ENCODE measurements at places on chromosomes 13 and 19.

DNA sequence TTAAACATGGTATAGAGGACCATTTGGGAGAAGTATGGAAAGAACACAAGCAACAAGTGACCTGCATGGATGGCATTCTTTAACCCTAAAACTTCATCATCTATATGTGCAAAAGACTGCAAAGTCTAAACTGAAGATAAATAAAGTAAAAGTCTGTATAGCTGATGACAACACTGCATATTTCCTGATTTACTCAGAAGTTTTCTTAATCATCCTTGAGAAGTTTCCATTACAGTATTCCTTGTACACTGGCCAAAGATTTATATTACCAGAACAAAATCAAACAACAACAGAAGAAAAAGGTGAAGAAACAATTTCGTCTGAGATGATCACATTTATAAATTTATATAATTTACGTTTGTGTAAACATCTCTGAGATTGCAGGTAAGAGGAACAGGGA lies 805.7 kb downstream of the PCDH9 start:
- DNase-seq, result no peak

DNA sequence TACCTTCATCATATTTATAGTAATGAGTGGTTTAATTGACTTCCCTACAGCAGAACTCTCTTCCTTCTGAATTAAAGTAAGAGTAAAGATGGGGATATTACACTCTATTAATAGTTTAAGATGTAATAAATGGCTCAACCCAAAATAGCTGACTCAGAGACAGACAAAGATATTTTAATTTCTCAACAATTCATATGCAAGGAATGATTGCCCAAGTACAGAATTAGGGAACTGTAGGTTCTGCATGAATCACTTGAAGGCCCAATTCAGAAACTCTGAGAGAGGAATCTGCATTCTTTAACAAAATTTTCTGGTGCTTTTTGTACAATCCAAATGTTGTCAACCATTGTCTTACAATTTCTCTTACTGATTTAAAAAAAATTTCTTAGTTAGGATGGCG lies 42.9 kb upstream of the PCDH9 start:
- DNase-seq, result no peak

- no peak for DNase-seq
These were observed 145.8 kb downstream of the TM9SF2 start for GRCh38 chr13:99646866-99647595.

GRCh38 chr19:54606891-54607784 lies 13.7 kb downstream of the LILRA1 start:
- DNase-seq, result no peak

DNA sequence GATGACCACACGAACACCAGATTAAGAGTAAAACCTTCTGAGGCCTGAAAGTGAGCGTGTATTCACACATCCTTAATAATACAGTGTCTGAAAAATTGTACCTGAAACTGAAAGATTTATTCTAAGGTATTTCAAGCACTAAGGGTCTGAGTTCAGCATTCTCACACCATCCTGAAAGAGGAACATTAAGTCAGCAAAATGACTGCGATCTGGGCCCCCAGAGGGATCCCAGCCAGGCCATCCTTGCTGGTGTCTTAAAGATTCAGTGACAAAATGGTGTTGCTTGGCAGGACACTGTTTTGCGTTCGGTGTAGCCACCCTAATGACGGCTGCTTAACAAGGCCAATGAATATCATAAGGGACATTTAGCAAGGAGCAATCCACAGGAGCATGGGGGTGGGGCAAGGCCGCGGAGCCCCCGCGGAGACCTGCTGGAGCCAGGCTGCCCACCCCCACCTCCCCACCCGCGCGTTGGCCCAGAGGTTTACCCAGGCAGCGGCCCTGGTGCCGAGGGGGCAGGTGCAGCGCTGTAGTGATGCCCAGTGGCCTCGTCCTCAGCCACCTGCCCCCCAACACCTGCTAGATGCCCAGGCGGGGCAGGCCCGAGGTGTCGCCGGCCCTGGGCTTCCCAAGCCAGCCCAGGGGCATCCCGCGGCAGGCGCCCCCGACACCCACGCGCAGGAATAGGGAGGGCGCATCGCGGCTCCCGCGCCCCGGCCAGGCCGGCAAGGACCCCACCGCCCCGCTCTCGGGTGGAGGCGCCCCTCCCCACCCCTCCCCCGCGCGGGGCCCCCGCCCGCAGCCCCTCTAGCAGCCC lies 742 bp downstream of the NALCN start:
- no peak for DNase-seq

- DNase-seq, result no peak
These were observed 87.9 kb downstream of the URI1 start for GRCh38 chr19:30029721-30030510.

DNA sequence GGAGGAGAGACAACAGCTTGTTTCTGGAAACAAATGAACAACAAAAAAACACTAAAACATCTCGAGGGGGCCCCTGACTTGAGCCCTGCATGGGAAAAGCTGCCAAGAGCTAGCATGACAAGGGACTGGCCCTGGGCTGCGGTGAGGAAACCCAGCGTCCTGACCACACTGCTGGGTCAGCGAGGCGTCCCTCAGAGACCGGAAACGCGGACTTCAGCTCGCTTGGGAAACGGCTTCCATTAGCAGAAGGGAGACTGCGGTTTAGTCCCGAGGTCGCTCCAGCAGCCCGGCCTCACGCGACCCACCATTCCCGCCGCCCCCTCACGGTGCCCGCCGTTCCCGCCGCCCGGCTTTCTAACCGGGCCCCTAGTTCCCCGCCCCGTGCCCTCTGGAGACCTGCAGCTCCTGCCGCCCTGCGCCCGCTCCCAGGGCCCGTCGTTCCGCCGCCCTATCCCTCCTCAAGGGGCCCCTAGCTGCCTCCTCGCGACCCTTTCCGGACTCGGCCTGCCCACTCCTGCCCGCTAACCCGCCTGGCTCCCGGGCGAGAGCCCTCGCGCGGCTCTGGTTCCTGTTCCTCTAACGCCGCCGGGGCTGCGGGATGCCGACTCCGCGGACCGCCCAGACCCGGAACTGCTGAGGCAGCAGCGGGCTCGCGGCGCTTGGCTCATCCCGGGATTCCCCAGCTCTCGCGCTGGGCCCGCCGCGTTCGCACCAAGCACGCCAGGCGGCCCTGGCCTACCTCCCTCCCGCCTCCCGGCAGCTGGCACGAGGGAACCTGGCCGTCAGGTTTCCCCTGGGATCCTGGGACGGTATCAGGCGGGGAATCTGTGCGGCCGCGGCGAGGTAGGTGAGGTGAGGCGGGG lies at the start of gene CCDC122:
Gene CCDC122 (minus strand): TSS at position 849 of the 863 bp plus-strand sequence. CDS start 10,364 bp downstream, outside the sequence.
- peak; percentile 70 for DNase-seq

DNA sequence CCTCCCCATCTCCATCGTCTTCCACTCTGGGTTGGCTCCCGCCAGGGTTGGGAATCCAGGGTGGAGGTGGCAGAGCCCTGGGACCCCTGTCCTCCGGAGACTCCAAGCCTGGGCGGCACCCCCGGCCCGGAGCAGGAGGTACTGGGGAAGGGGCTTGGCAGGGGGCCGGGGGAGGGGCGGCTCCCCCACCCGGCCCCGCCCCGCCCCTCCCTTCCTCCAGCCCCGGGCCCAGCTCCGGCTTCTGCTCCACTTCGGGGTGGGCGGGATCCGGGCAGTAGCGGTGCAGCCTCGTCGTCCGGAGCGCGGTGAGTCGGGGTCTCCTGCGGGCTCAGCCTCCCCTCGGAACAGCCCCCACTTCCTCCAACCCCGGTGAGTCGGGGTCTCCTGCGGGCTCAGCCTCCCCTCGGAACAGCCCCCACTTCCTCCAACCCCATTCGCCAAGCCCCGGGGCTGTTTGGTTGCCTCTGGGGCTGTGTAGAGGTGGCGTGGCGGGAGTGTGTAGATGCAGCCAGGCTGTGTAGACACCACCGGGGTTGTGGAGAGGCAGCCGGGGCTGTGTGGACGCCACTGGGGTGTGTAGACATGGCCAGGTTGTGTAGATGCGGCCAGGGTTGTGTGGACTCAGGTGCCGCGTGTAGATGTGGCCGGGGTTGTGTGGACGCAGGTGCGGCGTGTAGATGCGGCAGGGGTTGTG lies at the start of gene TMPRSS9:
Gene TMPRSS9 (plus strand): TSS at position 274 of the 694 bp plus-strand sequence. CDS start 29,521 bp downstream, outside the sequence.
- DNase-seq, result no peak

- no peak for DNase-seq
These were observed 36.8 kb upstream of the TPM4 start for GRCh38 chr19:16039545-16039944.

DNA sequence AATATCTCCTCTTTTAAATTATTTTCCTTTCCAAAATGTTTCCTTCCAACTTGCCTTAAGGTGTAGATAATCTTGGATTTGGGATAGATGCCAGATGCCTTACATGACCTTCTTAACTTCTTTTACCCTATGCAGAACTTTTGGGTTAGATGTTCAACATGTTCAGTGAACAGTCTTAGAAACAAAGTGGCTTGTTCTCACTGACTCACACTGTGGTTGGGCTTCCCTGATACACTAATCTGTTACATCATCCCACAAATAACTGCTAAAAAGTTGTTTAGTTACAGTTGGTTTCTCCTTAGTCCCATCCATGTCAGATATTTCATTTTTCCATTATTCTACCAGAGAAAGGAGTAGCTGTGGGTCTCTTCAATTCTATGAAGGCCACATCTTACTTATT lies 2638.2 kb downstream of the PCDH9 start:
- no peak for DNase-seq

GRCh38 chr19:12789098-12789903 lies 2.0 kb upstream of the JUNB start:
- peak; percentile 41 for DNase-seq

DNA sequence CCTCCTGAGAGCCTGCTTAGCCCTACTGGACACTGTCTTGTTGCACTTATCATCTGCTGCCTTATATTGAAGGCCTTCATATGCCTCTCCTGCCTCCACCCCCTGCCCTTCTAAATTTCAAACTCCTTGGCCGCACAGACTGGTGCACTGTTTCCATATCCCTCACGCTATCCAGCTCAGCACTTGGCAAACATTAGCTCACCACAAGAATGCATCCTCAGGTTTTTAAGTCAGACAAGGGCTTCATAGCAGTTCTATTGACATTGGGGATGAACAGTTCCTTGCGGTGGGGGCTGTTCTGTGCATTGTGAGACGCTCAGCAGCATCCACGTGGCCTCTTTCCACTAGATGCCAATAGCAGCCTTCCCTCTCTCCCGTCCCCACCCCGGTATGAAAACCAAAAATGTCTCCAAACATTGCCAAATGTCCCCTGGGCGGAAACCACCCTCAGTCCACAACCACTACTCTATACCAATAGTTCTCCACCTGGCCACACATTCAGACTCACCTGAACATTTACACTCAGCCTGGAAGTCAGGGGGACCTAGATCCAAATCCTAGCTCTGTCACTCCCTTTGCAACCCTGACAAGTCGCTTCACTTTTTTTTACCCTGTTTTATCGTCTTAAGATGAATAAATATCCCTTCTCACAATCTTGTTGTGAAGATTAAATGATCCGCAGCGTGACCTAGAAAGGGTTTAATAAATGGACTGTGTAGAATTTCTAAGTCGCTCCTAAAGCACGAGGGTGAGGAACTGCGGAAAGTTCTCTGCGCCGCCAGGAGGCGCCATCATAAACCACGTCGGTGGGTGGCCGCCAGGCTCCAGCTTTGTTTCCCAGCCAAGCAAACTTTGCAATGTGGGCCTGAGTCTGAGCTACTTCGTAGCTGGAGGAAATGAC lies 3.6 kb upstream of the CEACAM3 start:
- DNase-seq, result peak; percentile 31

DNA sequence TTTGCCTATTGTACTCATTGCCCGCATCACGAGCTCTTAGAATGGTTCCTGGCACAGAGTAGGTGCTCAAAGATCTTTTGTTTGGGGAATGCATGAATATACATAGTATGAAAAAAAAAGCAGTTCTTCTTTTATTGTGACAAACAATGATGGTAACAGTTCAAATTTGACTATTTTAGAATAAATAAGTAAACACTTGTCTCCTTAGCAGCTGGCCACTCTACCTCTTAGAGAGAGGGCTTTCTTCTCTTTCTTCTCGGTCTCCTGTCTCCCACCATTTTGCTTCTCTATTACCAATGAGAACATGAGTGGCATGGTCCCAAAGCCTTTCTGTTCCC lies 639 bp upstream of the SLAIN1 start:
- no peak for DNase-seq

- DNase-seq, result no peak
These were observed 2.4 kb downstream of the SLC8A2 start for GRCh38 chr19:47469363-47469700.

GRCh38 chr19:679418-680286 lies 3.5 kb downstream of the FSTL3 start:
- no peak for DNase-seq

DNA sequence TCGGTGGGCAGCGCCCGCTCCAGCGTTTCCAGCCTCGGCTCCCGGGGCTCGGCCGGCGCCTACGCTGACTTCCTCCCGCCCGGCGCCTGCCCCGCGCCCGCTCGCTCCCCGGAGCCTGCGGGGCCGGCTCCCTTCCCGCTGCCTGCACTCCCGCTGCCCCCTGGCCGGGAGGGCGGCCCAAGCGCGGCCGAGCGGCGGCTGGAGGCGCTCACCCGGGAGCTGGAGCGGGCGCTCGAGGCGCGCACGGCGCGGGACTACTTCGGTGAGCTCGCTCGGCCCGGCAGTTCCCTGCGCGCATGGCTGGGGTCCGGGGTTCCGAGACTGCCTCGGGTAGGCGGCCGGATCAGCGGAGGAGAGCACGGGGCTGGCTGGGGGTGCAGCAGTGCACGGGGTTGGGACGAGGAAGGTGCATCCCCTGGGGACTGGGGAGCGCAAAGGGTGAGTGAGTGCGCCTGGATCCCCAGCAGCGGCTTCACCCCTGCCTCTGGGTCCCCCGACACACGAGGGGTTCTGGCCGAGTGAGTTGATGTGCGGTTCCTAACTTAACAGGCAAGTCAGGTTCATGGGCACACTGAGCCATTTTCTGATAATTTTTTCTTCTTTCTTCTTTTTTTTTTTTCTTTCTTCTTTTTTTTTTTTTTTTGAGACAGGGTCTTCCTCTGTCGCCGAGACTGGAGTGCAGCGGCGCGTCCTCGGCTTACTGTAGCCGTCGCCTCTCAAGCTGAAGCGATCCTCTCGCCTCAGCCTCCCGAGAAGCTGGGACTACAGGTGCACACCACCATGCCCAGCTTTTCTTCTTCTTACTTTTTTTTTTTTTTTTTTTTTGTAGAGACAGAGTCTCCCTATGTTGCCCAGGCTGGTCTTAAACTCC lies 1.1 kb downstream of the WTIP start:
- DNase-seq, result no peak

GRCh38 chr13:89150362-89150761 lies 1479.2 kb downstream of the SLITRK5 start:
- DNase-seq, result no peak

GRCh38 chr19:40594657-40595091 lies 6.5 kb upstream of the LTBP4 start:
- DNase-seq, result no peak

GRCh38 chr19:38831142-38831605 lies 420 bp downstream of the ECH1 start:
- no peak for DNase-seq

- peak; percentile 88 for DNase-seq
These were observed 4.9 kb downstream of the ARHGEF1 start for GRCh38 chr19:41887711-41888382.
